Heart left ventricle (tissue), 16 donors: ENCODE measurements at places on chromosomes 11 and 22.

DNA sequence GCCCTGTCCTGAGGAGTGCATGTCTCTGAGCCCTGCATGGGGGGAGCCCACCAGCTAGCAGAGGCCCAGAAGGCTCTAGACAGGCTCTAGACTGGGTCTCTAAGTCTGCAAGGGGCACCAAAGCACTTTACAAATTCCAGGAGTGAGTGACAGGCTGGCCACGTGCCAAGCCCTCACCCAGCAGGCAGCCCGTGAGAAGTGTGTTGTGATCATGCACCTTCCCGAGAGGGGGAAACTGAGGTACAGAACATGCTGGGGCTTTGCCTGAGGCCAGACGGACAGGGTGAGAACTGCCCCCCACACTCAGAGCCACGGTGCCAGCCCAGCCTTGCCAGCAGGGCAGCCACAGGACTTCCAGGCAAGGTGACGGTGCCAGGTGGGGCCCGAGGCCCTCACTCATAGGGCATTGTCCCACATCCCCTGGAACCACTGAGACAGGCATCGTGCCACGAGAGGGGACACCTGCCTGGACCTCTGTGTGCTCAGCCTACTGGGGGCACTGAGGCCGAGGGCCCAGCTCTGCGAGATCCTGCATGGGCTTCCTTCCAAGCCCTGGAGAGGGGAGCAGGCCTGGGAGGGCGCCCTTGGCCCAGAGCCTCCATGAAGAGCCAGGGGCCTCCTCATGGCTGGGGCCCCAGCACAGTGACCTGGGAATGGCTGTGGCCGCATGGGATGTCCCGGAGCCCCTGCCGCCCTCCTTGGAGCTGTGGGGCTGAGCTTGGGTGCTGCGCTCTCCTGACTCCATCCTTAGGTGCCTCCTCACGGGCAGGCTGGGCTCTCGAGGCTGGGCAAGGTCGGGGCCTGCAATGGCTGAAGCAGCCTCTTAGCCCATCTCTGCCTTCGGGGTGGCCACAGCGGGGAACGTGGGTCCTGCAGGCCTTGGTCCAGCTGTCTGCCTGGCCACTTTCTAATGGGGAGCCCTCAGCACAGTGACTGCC is 121.5 kb downstream of the KCNQ1OT1 start:
- DNase-seq = peak; percentile 19

- DNase-seq = no peak
Measured at GRCh38 chr11:70736461-70736860, 338.1 kb downstream of the CTTN start.

DNA sequence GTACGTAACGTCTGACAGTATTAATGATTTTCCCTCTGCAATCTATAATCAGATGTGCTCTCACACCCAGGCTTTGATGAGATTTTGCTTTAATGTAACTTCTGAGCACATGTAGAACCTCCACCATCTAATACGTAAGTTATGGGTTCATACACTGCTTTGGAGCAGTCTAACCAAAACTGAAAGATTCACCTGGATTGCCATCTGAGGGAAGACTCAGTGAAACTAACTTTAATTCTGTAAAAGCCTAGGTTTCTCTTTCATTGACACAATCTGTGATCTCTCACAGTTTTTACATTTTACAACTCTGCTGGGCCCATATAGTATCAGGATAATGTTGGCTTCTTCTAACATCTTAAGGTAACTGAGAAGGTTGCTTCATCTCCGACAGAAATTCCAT is 30.1 kb upstream of the MTNR1B start:
- DNase-seq = no peak

- no peak for DNase-seq
Measured at GRCh38 chr11:122028036-122028435, 88.0 kb downstream of the BLID start.

- no peak for DNase-seq
Measured at GRCh38 chr11:71309181-71309580, 56.8 kb upstream of the SHANK2 start.
